ENCODE measurements at places on chromosomes 2 and 18.

DNA sequence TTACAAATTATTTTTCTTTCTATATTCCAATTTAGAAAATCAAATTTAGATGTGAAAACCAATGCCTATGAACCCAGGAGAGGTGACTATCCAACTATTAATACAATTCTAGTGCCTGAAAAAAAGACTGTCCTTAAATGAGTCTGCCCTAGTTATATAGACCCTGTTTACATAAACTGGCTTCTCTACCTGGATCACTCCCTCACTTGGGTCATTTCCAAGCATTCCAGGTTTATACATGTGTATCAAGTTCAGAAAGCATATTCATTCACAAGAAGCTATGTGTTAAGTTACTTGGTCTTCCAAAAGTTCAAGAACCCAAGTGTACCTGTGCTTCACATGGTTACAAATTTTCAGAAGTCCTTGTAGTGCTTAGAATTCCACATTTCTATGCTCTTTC, 8.3 kb downstream of the ZNF385B start:
- no peak for DNase-seq

- no peak for DNase-seq
These were observed 266.8 kb downstream of the NDUFA10 start for GRCh38 chr2:239758279-239758877.

DNA sequence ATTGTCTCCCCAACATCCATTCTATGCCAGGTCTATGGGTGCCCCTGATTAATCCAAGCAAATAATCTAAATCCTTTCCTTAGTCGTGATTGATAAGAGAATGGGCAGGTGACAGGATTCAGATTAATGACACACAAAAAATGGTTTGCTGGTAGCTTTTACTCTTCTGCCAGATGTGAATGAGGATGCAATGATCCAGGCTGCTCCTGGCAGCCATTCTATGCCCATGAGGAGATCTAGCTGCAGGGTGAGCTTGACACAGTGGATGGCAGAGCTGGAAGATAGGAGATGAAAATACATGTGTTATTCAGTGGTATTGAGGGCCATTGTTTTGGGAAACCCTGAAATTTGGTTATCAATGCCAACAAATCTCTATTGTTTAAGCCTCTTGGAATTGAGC, 69.7 kb downstream of the ACYP2 start:
- DNase-seq = no peak

DNA sequence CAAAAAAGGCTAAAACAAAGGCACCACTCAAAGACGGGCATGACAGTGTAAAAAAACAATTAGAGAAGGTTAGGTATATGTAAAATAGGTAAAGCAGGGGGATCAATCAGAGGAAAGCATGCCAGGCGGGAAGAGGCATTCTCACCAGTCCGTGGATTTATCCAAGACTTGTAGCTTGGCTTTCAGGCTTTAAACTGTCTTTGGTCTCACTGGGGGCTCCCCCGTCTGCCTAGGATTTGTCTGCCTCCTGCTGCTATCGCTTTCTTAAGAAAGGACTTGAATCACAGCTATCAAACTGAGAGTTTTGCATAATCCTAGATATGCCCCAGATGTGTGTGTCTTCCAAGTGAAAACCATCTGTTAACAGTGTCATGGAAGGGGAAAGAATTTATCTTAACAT, 11.1 kb upstream of the GORASP2 start:
- no peak for DNase-seq

- DNase-seq = no peak
These were observed 1.9 kb upstream of the HOXD11 start for GRCh38 chr2:176105078-176105729.

GRCh38 chr2:200408428-200409316, 101.2 kb downstream of the KCTD18 start:
- DNase-seq = no peak

- no peak for DNase-seq
These were observed 198.5 kb downstream of the OTX1 start for GRCh38 chr2:63249161-63249560.

DNA sequence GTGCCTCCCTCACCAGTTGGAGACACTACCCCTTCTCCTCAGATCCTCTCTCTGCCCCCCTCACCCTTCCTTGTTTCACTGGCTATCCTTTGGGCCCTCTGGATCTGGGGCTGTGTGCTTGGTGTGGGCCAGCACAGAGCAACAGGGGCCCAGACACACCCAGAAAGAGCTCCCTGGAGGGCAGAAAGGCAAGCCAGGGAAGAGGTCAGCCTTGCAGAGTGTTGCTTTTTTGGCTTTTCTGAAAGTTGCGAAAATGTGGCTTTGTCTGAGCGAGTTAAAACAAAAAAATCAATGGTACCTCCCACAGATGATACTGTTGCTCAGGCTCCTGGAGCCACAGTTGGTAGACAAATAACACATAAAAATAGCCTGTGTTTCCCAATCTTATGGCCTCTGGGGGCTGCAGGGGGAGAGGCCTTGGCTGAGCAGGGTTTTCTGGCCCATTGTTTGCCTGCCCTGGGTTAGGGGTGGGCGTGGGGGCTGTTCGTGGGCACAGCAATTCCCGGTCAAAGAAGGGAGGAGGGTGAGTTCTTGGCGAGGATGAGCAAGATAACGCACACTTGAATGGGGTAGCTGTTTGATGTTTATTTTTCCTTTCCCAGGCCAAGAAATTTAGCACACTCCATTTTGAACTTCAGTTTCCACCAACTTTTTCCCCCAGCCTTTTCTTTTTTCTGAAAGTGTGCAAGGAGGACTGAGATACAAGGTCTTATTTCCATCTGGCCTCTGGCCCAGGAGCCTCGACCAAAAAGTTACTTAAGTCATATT, 167.0 kb upstream of the HAAO start:
- DNase-seq = peak; percentile 78

DNA sequence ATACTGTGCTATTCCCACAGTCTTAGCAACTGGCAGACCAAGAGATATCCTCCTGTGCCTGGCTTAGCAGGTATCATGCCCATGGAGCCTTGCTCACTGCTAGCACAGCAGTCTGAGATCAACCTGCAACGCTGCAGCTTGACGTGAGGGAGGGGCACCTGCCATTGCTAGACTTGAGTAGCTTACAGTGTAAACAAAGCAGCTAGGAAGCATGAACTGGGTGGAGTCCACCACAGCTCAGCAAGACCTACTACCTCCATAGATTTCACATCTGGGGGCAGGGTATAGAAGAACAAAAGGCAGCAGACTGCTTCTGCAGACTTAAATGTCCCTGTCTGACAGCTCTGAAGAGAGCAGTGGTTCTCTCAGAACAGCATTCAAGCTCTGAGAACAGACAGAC, 74.8 kb downstream of the AKAIN1 start:
- DNase-seq = no peak

DNA sequence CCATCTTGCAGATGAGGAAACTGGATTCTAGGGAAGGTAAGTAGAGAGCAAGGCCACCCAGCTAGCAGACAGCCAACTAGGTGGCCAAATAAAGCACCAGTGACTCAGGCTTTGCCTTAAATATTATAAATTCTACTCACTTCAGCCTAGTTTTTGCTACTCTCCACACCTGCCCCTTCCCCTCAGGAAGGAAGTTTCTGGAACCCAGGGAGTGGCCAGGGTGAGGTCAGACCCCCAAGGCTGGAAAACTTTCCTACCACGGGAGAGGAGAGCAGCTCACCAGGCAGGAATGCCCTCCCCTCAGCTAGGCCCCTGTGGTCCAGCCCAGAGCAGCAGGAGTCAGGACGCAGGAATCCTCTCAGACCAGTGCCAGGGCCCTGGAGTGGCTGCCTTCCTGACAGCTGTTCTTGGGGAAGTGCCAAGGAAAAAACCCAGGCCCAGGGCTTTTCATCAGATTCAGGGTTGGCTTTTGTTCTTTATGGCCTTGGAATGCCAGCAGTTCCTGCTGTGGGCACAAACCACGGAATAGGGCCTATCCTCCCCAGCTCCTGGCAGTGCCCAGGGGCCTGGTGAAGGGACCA, 5.1 kb upstream of the PAX8 start:
- DNase-seq = no peak

DNA sequence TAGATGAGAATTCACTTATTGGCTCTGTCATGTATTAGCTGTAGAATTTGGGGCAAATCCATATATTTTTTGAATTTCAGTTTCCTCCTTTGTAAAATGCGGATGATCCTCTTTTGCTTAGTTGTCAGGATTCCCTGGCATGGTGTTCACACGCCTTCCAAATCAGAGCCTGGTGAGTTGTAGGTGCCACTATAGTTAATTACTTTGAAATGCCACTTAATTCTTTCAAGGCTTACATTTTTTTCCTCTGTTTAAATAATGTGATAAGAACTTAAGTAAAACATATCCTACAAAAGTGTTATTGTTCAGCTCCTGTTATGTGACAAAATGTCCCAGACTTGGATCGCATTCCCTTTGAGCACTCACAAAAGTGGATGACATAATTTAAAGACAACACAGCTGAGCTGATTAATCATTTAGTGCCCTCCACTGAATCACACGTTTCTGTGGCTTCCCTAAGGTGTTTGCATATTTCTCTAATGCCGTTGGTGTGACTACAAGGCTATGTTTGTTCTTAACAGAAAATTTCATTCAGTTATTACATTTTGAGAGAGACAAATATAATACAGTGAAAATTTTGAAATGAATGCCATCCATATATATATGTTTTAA, 471.2 kb upstream of the CHST9 start:
- DNase-seq = no peak

DNA sequence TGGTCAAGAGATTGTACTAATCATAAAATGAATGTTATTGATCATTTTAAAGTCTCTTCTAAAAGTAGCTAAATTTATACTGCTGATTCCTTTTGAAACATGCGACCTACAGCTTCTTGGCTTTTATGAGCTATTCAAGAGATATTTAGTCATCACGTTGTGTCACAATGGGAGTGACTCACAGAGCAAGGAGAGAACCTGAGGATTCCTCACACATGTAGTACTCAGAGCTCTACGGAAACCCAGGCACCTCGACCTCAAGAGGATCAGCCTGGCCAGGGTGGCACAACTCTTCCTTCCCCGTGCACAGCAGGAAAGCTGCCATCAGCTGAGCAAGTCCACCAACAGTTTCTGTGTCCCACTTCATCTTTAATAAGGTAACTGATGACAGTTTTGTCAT, at the start of gene DHRS9:
TSS of gene DHRS9 (plus strand) at position 223 of the 400 bp plus-strand sequence. CDS start 12,019 bp downstream, outside the sequence.
- peak; percentile 78 for DNase-seq

Data from GF-D8 (cell line).